Caudate nucleus (tissue), 63 donors: ENCODE measurements at places on chromosomes 13 and 19.

DNA sequence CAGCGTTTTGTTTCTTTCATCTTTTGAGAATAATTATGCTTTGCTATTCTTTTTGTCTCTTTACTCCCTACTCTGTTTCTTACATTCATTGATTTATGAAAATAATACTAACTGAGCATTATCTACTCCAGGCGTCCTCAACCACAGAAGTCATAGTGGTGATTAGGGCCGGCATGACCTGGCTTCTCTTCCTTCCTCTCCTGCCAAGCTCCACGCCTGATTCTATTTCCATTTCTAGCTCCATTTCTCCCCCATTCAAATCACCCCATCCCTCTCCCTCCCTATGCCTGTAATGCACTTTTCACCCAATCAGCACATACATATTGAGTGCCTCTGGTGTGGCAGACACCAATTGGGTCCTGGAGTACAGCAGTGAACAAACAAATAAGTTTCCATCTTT is 183.2 kb upstream of the GPR12 start:
- DNase-seq = no peak

GRCh38 chr19:8585894-8586750 is 8.9 kb upstream of the MYO1F start:
- DNase-seq = no peak

- no peak for DNase-seq
These were observed 407.0 kb downstream of the ZNF536 start for GRCh38 chr19:30778961-30779715.

- DNase-seq = no peak
These were observed 36.5 kb upstream of the CYP2B6 start for GRCh38 chr19:40954573-40954972.

DNA sequence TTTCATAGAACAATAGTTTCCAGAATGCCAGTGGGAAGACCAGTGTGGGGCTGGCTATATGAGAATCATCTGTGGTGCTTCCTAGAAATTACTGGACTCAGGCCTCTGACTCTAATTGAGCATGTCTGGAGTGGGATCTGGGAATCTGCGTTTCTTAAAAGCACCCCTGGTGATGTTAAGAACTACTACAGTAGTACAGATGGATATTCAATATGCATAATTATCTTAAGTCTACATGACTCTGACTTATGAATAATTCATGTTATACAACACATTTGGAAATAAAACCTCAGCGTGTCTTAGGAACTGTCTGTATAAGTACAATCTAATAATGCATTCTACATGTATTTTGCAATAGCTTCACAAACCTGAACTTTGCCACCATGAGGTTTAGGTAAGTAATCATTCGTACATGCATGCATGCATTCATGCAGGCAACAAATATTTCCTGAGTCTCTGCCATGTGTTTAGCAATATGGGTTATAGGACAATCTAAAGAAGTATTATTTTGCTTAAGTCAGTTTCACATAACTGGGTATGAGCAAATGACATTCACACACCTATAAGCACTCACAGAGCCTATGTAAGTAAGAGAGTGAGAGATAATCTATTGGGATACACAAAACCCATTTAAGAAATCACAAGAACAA is 62.0 kb downstream of the EPSTI1 start:
- no peak for DNase-seq

- no peak for DNase-seq
These were observed 23.3 kb downstream of the PRR12 start for GRCh38 chr19:49614096-49614833.

- no peak for DNase-seq
These were observed 17.6 kb downstream of the NOVA2 start for GRCh38 chr19:45955905-45956608.

DNA sequence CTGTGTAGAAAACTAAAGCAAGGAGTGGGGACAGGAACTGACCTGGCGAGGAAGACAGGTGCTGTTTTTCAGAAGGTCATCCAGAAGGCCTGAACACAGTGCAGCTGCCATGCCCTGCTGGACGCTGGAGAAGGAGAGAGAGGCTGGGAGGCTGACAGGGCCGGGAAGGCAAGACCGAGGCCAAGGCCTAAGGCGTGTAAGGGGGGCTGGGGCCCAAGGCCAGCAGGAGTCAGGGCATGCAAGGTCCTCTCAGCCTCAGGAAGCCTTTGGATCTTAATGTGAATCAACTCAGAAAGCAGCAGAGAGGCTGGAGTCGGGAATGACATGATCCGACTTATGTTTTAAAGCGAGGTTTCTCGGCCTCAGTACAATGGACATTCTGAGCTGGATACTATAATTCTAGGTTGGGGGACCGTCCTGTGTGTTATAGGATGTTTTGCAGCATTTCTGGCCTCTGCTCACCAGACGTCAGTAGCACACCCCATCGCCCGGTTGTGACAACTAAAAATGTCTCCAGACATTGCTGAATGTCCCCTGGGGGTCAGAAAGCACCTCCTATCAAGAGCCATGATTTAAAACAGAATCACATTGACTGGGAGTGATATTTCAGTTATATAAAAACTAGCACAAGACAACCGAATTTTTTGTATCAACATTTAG is 530.4 kb downstream of the MYO16 start:
- no peak for DNase-seq

DNA sequence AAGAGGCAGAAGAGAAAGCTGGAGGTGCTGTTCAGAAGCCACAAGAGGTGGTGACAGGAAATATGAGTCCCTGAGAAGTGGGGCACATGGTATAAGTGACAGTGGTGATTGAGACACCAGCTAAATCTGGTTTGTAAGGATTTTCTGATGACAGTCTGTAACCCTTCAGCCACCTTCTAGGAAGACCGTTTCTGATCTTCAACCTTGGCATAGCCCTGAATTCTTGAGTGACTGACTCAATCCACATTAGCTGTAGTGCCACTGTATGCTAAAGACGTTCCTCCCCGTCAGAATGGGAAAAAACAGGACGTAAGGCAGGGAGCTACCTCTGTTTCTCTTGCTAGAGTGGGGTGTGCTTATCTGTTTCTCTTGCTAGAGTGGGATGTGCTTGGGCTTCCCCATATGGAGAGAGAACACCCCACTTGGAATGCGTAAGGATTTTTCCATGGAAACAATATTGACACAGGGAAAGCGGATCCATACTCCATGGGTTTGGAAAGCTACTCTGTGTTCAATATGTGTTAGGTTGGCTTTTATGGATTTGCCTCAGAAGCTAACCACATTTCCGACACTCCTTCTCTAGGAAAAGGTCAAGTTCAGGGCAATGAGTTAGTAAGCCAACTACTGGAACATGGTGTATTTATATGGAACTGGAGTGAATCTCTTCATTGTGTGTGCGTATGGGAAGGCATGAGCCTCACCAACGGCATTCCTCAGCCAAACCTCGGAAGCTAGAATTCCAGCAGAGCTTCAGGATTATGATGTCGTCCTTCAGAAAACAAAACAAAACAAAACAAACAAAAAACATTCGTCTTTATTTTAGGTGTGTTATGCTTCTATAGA is 948.8 kb upstream of the SLC10A2 start:
- DNase-seq = no peak

- peak; percentile 61 for DNase-seq
These were observed 12.0 kb downstream of the CERS4 start for GRCh38 chr19:8221161-8221560.

- no peak for DNase-seq
These were observed 2.1 kb upstream of the FGF9 start for GRCh38 chr13:21668732-21669275.

DNA sequence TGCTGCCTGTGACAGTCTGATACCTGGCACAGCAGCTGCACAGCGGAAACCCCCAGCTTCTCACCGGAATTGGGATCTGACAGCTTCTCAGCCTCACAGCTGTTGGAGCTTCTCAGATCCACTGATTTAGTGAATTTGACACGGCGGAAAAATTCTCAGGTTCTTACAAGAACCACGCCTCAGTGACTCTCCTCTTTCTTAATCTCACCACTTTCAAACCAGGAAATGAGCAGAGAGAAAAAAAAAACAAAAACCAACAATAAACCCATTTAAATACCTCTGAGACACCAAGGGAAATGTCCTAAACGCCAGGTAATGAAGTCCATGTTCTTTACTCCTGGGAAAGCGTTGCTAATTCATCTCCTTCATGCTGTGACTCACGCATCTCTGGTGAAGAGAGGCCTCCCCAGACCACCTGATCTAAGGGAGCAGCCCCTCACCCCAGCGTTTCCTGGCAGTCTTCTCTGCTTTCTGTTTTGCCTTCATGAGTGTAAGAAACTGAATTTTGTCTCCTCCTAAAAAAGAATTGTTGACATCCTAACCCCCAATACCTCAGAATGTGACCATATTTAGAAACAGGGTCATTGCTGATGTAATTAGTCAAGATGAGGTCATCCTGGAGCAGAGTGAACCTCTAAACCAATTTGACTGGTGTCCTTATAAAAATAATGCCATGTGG is 15.9 kb upstream of the IZUMO2 start:
- no peak for DNase-seq

- DNase-seq = peak; percentile 65
These were observed 6.0 kb downstream of the AP1M2 start for GRCh38 chr19:10580979-10581631.

DNA sequence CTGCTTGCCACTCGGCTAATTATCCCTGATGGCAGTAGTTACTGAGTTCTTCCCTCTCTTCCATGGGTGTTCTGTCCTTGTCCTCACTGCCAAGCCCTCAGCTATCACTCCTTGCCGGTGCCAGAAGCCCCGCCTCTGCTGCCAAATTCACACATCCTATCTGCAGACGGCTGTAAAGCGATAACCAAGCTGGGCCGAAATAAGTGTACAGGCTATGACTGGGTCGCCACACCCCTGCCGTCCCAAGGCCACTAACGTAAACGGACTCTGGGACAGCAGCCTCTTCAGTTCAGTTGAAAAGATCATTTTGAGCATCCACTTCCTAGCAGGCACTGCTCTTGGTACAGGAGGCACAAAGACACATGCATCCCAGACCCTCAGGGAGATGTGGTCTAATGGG is 13.3 kb downstream of the SLC7A1 start:
- DNase-seq = no peak

GRCh38 chr13:55497486-55497885 is 1643.2 kb upstream of the PRR20A start:
- no peak for DNase-seq

DNA sequence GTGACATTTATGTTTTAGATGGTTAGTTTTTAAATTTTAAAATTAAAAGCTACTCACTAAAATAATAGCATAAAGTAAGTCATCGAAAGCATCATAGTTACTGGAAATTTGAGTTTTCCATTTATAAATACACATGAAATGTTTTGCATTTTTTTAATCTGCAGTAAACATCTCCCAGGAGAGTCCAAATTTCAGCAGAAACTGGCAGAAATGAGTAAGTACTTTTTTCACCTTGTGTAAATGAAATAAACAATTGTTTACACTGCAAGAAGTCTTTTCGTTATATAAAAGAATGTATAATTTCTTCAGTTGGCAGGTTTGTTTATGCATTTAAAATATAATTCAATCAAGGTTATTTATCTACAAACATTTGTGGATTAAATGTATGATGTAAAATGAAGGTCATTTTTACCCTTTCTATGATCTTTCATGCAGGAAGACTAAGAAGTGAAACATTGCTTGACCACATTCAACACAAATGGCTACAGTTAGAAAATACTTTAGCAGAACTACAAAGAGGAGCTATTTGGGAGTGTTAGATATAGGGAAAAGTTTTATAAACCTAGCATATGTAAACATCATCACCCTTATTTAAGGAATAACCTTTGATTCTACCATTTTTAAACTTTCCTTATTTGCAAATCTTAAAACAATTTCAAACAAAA is 55.6 kb downstream of the RCBTB2 start:
- no peak for DNase-seq

GRCh38 chr19:21910318-21910717 is 74.3 kb upstream of the ZNF43 start:
- DNase-seq = no peak
